Nephron progenitor cell (in vitro differentiated cells): ENCODE measurements at places on chromosomes 2 and 18.

- DNase-seq = peak; percentile 80
Measured at GRCh38 chr2:64989126-64989981, at the start of gene SLC1A4. Gene SLC1A4 (plus strand): TSS chr2:64989399. CDS start chr2:64989644, 245 bp downstream.

- DNase-seq = no peak
Measured at GRCh38 chr2:69081757-69082156, 68.8 kb downstream of the ANTXR1 start.

DNA sequence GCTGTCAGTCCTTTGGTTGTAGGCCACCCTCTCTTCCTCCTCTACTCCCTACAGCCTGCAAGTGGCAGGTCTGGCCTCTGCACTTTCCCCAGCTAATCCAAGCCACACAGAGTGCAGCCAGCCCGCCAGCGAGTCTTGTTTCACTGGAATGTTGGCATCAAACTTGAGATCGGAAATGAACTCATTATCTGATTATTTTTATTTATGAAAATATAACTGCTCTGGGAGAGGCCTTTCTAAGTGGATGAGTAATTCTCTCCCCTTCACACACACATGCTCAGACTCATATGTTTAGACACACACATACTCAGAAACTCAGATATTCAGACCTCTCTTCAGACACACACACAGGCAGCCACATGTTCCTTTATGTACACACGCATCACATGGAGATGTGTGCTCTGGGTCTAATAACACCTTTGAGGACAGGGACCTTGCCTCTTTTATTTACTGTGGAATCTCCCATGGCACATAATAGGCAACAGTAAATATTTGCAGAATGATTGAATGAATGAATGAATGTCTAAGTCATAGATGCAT, 151.3 kb downstream of the ZFP36L2 start:
- DNase-seq = no peak

DNA sequence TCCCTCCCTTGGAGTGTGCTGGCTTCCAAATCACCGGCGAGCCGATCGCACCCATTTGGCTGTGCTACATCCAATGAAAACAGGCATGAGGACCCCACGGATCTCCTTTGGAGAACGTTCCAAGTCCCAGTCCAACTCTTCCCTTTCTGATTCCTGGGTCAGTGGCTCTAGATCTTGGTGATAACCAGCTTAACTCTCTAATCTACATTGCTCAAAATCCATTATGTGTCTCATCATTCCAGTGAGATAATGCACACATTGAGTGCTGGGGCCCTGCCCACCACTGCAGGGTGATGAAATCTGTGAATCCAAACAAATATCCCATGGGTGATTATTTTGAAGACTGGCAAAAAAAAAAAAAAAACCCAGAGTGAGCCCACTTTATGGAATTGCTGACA, 232.7 kb upstream of the COPS8 start:
- DNase-seq = no peak

DNA sequence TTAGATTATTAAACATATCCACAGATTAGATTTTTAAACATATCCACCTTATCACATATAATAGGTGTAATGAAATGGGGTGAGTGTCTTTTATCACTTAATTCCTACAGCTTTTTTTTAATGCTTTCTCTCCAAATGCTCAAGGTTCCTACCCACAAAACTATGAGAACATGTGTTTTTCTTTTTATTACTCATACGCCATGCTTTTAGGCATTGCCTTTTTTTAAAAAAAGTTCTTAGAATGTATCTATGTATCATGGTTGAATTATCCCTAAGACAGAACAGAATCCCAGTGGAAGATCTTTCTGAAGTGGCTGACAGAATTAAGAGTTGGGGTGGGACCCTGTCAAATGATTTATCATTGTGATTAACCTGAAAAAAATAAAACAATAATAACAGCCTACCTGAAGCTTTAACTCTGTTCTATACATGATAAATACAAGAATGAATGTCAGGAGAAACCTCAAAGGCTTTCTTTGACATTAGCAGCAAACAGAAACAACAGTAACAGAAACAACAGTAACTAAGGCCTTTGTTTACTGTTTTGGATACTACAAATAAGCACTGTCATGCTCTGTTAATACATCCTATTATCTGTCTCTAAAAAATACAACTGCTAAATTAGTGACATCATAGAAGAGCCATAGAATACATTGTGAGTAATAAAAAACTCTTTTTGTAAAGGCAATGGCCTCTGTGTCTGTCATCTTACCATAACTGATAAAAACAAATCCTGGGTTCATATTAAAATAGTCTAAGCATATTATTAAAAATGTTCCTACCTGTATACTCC, 4.1 kb upstream of the ZNF397 start:
- DNase-seq = no peak

GRCh38 chr2:88296247-88296646, 126.1 kb downstream of the THNSL2 start:
- DNase-seq = no peak

DNA sequence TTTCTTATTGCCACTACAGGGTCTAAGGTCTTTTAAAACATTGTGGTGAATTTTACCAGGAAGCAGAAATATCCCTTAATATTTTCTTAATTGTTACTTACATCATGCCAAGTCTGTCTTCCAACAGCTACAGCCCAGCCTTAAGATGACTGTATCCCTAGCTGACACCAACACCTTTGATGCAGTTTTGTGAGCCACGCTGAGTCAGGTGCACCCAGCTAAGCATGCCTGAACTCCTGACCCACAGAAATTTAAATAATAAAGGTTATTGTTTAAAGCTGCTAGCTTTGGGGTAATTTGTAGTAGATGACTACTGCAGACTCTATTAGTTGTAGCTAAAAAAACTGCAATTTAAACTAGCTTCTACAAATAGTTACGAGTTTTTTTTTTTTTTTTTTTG, 1757.9 kb upstream of the LRRTM1 start:
- no peak for DNase-seq

- DNase-seq = peak; percentile 36
Measured at GRCh38 chr2:25251071-25251421, 82.7 kb upstream of the POMC start.

DNA sequence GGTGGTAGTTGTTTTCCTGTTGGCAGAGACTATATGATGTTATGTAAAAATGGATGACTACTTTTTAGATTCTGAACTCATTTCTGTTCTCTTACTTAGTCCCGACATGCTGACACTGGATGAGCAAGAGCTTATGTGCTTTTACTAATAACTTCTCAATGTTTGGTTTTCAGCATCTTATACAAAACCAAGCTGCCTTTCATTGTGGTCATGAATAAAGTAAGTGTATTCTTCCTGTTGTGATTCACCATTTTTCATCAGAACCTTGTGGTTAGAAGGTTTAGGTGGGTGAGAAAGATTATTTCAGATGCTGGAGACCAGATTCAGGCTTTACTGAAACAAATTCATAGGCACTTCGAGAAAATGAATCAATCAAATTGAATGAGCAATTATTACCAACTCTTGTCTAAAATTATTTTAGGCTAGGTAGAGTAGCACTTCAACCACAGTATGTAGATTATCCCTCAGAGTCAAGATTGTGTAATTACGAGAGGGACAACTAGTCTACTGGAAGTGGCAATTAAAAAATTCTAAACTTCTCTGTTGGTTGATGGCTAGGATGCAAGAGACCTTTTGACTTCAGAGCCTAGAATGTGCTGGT, 9.3 kb downstream of the GPN1 start:
- no peak for DNase-seq

GRCh38 chr2:20050104-20050645, 1.3 kb downstream of the LAPTM4A start:
- no peak for DNase-seq

DNA sequence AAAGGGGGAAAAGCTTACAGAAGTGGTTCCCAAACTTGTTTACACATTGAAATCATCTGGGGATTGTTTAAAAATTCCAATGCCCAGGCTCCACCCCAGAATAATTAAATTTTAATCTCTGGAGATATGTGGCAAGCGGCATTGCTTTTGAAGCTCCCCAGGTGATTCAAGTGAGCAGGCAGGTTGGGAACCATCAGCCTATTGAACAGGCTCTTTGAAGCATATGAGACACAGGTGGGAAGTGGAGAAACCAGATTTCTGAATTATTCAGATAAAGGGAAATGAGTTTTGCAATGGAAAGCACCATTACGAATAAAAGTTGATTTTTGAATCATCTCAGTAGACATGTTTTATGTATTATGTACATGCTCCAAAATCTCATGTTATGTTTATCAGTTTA, 57.6 kb upstream of the NOSTRIN start:
- no peak for DNase-seq

DNA sequence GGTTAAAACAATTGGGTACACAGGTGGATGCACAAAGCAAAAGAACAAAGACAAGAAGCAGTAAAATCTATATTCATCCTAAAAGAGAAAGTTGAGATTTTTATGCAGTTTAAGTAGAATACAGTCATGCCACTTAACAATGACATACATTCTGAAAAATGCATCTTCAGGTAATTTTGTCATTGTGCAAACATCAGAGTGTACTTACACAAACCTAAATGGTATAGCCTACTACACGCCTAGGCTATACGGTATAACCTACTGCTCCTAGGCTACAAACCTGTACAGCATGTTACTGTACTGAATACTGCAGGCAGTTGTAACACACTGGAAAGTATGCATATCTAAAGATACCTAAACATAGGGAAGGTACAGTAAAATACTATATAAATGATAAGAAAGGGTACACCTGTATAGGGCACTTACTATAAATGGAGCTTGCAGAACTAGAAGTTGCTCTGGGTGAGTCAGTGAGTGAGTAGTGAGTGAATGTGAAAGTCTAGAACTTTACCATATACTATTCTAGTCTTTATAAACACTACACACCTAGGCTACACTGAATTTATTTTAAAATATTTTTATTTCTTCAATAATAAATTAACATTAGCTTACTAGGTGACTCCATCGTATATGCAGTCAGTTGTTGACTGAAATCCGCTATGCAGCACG, 132.9 kb downstream of the BARD1 start:
- DNase-seq = no peak

DNA sequence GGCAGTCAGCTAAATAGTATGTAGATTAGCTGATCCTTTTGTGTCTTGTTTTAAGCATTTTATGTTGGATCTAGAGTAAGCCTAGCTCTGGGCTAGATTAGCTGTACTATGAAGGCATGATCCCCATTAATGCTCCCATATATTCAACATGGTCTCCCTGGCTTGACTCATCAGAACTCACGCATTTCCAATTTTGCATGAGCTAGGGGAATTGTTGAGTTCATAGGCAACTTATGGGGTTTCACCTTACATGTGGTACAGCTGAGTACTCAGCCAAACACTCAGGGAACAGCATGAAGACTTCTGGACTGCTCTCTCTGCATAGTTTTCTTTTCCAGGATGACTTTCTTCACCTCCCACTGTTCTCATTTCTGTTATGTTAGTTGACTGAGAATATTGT, 248.2 kb downstream of the TMX3 start:
- DNase-seq = no peak

DNA sequence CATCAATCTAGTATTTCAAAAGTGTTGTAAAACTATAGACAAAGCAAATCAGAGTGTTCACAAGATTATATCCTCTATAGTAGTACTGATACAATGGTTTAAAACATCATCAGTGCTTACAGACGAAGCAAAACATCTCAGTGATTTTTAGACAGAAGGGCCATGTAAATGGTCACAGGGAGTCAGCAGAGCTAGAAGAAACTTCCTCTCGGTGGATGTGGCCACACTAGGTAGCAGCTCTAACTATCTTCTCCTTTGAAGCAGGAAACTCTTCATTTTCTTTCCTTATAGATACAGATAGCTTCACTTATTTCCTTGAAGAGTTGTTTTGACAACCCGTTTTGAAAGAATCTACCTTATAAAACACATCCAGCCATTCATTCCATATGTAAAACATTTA, 80.4 kb upstream of the CD226 start:
- DNase-seq = no peak

GRCh38 chr18:12990123-12990475, 1.1 kb upstream of the CEP192 start:
- DNase-seq = no peak

- no peak for DNase-seq
Measured at GRCh38 chr2:163919717-163920116, 183.9 kb upstream of the FIGN start.

DNA sequence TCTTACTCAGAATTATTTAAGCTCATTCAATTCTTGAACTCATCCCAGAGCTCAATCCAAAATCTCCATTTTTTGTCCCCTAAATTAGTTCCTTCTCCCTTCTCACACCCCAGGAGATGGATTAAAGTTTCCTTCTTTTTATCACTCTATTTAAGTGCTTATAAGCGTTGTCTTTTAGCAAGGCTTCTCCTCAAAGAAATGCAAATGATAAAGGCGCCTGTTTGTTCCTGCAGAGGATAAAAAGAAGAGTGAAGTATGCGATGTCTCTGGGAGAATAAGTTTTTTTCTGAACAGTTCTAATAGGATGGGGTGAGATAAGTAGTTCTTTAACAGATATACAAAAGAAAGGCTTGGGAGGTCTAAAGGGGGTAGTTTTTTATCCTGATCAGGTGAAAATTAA, 303.3 kb downstream of the CNTNAP5 start:
- no peak for DNase-seq

DNA sequence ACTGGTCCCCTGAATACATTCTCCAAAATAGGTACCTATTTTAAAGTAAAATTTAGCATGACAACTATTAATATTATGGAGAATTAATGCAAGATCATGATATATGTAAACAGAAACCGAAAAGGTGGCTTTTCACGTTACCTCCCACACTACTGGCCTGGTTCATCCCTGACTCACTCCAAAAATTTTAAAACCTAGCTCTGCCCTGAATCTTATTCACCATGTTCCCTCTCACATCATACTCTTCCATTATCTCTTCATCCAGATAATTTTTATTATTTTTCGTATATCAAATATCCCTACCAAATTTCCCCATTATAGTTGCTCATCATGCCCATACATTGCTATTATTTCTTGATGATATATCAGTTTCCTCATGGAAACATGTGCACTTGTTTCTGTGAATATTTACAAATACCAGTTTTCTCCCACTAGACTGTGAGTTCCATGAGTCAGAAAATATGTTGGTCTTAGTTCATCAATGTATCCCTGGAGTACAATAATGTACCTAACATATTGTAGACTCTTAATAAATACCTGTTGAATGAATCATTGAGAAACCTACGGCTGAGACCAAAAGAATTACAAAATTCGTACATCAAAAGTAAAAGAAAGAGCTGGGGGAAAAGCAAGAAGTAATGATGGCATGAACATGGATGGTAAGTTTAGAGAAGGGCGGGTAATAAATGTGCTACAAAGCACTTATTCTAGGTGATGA, 360.1 kb upstream of the CHAC2 start:
- DNase-seq = no peak

- no peak for DNase-seq
Measured at GRCh38 chr2:76280686-76281085, 570.0 kb upstream of the GCFC2 start.

GRCh38 chr2:8214036-8214615, 467.7 kb upstream of the ID2 start:
- DNase-seq = no peak

DNA sequence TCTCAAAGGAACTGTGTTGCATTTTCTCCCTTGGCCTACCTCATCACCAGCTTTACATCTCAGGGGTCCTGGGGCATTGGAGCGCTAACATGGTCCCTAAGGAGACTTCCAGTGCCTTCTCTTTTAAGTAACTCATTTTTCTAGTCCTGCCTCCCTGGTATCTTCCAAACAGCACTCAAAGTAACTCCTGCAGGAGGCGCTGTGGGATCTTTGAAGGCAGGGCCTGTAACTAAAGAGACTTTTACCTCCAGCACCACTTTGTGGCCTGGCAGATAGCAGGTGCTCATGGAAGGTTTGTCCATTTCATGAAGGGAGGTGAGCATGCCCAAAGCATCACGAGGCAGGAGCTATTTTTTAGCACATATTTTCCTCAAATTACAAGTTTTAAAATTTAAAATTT, 411.0 kb upstream of the GYPC start:
- DNase-seq = peak; percentile 72
